ENCODE measurements at places on chromosomes 5 and 9. TPM values are rescaled to one million over a fixed set of nuclear protein-coding genes. Genes with fewer than 3 reads are reported as not detected.

Gene PCDHB9
- 1.1 TPM for total RNA-seq

Gene PCDHB4
- total RNA-seq = 5.2 TPM

GRCh38 chr5:61162832-61163567 is 732 bp upstream of the SMIM15 start:
- no peak for DNase-seq

Gene COL5A1
- 71.1 TPM for total RNA-seq

- DNase-seq = no peak
These were observed 72.5 kb downstream of the SPIN1 start for GRCh38 chr9:88460587-88461332.

Gene SPINK7
- not detected for total RNA-seq
